ENCODE measurements at places on chromosomes 2 and 18. TPM values are rescaled to one million over a fixed set of nuclear protein-coding genes. Genes with fewer than 3 reads are reported as not detected.

GRCh38 chr2:77712601-77713000, 190.4 kb upstream of the LRRTM4 start:
- no peak for DNase-seq

DNA sequence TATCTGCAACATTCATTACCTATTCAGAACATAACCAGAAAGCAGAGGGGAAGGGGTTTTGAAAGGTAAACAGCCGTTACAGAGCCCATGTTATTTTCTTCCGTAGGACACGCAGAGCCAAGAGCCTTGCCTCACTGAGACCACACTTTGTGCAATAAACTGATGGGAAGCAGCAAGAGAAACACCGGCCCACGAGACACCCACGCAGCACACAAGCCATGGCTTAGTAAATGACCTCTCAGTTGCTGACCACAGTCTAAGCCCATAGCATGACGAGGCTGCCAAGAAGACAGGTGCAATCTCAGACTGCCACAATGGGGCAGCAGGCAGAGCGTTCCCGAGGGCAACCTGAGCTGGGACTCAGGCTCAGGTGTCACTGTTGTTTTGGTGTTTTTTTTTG, 59.6 kb downstream of the CABYR start:
- no peak for DNase-seq

The PLGLB2 gene
- not detected for total RNA-seq

GRCh38 chr2:222160125-222160524, 138.7 kb downstream of the PAX3 start:
- no peak for DNase-seq

DNA sequence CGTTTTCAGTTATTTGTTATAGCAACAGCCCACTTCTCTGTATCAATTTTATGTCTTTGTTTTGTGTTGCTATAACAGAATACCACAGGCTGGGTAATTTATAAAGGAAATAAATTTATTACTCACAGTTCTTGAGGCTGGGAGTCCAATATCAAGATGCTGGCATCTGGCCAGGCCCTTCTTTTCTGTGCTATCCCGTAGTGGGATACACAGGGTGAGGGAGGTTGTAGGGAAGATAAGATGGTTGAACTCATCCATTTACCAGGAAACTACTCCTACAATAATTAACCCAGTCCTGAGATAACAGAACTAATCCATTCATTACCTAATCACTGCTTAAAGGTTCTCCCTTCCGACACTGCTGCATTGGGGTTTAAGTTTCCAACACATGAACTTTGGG, 220.7 kb downstream of the TPGS2 start:
- no peak for DNase-seq

DNA sequence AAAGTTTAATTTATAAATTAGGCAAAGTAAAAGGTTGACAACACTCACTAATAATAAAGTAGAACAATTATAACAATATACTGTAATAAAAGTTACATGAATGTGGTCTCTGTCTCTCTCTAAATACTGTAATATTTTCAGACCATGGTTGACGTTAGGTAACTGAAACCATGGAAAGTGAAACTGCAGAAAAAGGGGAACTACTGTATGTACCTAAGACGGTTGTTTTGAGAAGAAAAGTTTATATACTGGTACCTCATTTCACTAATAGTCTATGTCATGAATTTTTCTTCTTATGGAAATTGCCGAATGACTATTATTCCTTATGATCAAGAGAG, 166.7 kb upstream of the ZNF521 start:
- DNase-seq = no peak

GRCh38 chr2:158756331-158756730, 38.8 kb upstream of the DAPL1 start:
- no peak for DNase-seq

The POMC gene
- total RNA-seq = not detected

The ALLC gene
- total RNA-seq = not detected

- no peak for DNase-seq
Measured at GRCh38 chr2:206824993-206825392, 59.6 kb downstream of the FASTKD2 start.

Data from Panc1 (cell line).